ENCODE measurements at places on chromosomes 2 and 18. TPM values are rescaled to one million over a fixed set of nuclear protein-coding genes. Genes with fewer than 3 reads are reported as not detected.
A peak's percentile ranks its signal among the peaks of the same experiment; 100 is the strongest.

- DNase-seq = no peak
Observed at GRCh38 chr2:170218456-170218855, 40.5 kb downstream of the MYO3B start.

- DNase-seq = no peak
Observed at GRCh38 chr2:70047451-70047850, 39.8 kb upstream of the PCBP1 start.

CDKL4 gene
- 4.2 TPM for total RNA-seq

CCDC68 gene
- total RNA-seq = 35.7 TPM

GRCh38 chr18:9109523-9109922 is 7.0 kb downstream of the NDUFV2 start:
- DNase-seq = no peak

DNA sequence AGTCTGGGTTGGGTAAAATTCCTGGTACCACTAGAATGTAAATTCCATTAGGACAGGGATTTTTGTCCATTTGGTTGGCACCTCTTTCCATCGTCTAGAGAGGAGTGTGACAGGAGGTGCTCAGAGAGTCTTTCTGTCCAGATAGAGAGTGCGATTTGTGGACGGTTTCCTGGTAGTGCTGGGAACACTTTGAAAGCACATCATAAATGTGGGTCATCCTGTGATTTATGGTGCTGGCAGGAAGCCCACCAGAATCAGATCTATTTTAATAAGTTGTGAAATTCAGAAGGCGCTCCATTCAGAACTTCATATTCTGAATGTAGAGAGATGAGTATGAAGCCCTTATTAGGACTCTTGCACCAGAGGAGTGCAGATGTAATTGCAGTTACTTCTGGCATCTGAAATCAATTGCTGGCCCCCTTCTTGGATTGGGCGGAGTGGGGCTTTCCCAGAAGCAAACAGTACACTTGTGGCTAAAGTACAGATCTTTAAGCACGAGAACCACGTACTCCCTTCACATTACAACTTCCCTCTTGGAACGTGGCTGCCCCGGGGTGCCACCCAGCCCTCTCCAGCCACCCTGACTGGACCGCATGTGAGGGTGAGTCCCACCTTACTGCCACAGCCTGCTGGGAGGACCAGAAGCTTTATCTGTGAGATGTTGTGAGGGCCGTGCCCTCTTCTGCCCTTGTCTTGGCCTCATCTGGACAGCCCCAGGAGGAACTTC is 243.2 kb downstream of the MYO3B start:
- DNase-seq = no peak

GRCh38 chr2:72678024-72678423 is 147.8 kb downstream of the EXOC6B start:
- peak; percentile 25 for DNase-seq

POTEJ gene
- total RNA-seq = 17.2 TPM

All from testis (tissue), 5 donors.